ENCODE measurements at places on chromosomes 6 and 20. TPM values are rescaled to one million over a fixed set of nuclear protein-coding genes. Genes with fewer than 3 reads are reported as not detected.

DNA sequence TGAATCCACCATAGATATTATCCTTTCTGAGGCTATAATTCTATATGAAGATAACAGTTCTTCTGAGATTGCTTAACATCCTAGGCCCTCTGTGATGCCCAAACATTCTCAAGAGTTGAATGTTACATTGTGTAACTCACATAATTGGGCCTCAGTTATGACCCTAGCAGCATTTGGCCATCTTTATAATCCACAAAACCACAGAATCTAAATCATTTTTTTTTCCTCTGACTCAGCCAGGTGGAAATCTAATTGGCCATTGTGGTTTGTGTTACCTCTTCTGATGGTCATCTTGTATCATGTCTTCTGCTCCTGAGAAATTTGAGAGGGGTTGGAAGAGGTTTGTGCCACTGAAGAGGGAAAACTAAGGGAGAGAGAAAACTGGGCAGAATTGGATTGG is 99.5 kb downstream of the LINC00237 start:
- no peak for DNase-seq

CALHM5 gene
- total RNA-seq, result not detected

DNA sequence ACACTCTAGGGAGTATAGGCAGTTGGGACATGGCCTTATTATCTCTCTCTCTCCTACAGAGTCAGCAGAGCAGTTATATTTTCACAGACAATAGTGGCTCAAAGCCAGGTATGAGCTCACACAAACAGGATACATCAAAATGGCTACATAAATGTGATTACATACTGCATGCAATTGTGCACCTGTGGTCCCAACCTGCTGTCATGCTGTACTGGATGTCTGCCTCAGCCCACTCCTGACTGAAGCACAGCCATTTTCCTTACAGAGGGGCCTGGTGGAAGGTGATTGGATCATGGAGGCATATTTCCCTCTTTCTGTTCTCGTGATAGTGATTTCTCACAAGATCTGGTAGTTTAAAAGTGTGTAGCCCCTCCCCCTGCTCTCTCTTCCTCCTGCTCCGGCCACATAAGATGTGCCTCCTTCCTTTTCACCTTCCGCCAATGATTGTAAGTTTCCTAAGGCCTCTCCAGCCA is 37.0 kb upstream of the SAMHD1 start:
- no peak for DNase-seq

ZBTB46 gene
- 0.39 TPM for total RNA-seq

ZNF311 gene
- 0.16 TPM for total RNA-seq

DNA sequence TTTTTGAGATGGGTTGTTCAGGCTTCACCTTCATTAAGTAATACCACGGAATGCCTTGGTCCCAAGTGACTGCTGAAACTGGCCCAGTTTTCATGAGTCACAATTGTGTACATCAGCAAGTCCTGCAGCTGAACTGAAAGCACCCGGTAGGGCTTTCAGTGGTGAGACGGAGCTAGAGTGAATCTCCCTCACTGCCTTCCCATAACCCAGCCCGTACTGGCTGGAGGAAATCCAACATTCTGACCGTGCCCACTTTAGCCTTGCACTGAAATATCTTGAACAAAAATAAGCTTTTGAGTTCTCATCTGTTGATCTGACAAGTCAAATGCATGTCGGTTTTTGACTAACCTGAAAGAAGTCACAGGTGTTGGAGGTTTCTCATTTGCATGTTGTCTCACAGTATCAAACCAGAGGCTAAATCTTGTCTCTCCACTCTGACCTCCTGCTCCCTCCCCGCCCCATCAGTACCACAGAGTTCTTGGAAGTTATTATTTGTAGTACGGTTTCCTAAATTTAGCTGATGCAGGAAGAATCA is 35.9 kb downstream of the DUSP22 start:
- DNase-seq, result no peak

DNA sequence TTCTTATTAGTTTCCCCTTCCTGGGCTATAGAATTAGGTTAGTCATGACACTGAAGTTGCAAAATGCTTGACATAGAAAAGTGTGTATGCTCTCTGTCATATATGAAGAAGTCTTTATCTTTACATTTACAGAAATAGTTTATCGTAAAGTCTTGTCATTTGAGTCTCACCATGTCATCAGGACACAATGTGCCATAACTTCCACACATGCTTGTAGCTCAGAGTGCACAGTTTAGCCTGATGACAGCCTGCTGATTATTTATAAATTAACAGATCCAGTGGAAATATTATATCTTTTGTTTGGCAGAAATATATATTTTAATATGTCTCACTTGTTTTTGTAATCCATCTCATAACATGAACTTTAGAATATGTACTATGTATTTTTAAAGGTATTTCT is 286.9 kb upstream of the QKI start:
- no peak for DNase-seq

ACAT2 gene
- 113 TPM for total RNA-seq

GRCh38 chr6:52493669-52494068 is 73.5 kb downstream of the EFHC1 start:
- no peak for DNase-seq

- no peak for DNase-seq
Measured at GRCh38 chr6:23195487-23195886, 626.1 kb downstream of the HDGFL1 start.

FOXA2 gene
- not detected for total RNA-seq

- no peak for DNase-seq
Measured at GRCh38 chr6:122702841-122703240, 76.7 kb upstream of the FABP7 start.

BACH2 gene
- 48.7 TPM for total RNA-seq

PRDM13 gene
- not detected for total RNA-seq

PTCHD4 gene
- total RNA-seq, result not detected

SPATA2 gene
- 7.2 TPM for total RNA-seq

DNA sequence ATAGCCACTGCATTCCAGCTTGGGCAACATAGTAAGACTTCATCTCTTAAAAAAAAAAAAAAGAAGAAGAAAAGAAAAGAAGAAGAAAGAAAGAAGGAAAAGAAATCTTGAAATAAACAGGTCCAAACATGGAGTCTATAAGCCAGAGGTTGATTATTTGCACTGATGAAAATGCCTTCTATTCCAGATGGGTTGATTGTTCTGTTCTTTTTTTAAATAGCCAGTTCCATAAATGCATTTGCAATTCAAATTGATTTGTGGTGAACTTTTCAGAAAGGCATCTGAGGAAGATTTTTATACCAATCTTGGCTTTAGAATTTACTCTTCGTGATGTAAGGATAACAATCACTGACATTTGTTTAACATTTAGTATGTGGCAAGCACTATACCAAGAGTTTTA is 243.8 kb upstream of the PLN start:
- DNase-seq, result no peak

ETV7 gene
- total RNA-seq, result 0.16 TPM

POLR1C gene
- total RNA-seq, result 57.1 TPM

DNA sequence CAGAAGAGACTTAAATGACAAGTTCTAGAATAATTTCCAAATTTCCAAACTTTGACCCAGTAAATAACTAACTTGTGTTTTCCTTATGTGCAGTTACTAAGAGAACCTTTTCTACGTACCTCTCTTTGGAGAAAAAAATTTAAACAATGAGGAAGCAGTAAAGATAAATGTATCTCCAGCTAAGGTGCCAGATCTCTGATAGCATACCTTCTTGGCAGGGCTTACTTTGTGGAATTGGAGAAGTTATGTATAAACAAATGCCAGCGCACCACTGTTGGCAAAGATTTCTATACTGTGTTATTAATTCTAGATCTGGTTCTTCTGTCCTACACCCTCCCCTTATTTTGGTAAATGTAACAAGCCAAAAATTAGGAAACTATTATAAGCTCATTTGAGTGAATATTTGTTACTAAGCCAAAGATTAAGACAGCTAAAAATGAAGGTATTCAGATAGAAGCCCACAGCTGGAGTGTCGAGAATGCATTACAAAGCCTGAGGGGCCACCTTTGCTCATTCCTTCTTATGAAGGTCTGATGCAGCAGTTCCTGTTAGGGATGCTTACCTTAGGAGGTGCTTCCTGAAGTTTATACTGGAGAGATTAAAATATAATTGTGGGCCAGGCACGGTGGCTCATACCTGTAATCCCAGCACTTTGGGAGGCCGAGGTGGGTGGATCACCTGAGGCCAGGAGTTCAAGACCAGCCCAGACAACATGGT is 373.1 kb upstream of the SOX4 start:
- no peak for DNase-seq

DNA sequence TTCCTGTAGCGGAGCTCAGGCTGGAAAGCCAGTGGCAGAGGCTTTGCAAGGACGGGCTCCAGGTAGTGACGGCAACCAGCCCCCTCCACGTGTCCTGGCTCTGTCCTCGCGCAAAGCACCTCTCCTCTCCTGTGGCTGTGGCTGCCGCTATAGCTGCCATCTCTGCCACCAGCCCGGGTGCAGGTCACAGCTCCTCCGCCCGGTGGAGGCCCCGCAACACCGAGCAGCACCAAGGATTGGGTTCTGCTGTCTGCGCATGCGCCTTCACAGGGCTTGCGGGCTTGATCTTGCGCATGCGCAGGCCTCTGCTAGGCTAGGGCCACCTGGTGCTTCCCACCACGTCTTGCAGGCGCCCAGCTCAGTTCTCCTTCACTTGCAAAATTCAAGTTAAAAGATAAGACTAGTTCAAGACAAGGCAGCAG is 625.4 kb downstream of the QKI start:
- DNase-seq, result no peak

GRCh38 chr20:1463971-1464570 is 2.6 kb downstream of the NSFL1C start:
- no peak for DNase-seq

EFCAB8 gene
- 0.70 TPM for total RNA-seq

BLCAP gene
- total RNA-seq, result 21.0 TPM

GRCh38 chr20:35003211-35004031 is 47.8 kb downstream of the MYH7B start:
- no peak for DNase-seq

DNA sequence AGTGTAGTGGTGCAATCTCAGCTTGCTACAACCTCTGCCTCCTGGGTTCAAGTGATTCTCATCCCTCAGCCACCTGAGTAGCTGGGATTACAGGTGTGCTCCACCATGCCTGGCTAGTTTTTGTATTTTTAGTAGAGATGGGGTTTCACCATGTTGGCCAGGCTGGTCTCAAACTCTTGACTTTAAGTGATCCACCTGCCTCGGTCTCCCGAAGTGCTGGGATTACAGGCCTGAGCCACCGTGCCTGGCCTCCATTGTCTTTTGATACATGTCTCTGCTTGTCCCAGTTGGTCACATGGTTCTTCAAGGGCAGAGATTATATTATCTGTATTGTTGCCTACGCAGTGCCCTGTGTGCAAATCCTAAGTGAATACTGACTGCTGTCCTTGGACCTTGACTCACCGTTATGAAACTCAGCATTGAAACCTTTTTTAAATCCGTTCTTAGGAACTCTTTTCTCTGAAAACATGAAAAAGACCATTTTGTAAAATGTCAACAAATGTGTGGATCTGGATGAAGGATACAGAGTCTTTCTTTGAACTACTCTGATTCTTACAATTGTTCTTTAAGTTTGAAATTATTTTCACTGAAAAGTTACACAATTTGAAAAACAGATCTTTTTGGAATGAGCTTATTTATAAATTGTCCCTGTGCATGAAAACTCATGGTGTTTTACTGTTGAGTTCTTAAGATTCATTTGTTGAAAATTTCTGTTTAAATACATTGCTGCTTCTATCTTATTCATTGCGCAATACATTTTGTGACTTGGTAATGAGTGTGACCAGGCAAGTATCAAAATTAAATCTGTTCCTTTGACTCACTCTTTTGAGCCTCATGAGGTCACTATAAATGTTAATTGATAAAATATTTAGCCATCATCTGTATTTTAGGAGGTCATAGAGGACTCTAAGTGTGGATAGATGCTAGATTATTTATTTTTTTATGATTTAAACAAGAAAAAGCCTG is 293.5 kb downstream of the UTRN start:
- no peak for DNase-seq

DNA sequence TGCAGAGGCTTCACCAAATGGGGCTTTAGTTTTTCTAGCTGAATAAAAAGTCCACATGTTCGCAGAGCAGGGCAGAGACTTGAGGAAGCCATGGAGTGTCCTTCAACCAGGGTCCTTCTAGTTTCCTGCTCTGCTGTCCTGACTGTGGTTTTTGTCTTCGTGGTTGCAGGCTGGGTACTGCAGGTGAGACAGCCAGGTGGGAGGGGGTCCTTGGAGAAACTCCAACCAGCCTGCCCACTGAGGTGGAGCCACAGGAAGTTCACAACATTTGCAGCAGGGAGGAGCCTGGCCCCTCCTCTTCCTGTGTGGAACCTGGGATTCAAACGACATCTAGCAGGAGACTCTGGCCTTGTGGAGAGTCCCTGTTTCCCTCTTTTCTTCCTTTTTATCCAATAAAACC is 68.8 kb upstream of the MYLIP start:
- no peak for DNase-seq

E2F1 gene
- 62.4 TPM for total RNA-seq

GRCh38 chr20:57658447-57658832 is 38.2 kb upstream of the ZBP1 start:
- no peak for DNase-seq

- peak; percentile 60 for DNase-seq
Measured at GRCh38 chr20:63178889-63179686, 36.8 kb downstream of the YTHDF1 start.

GRCh38 chr6:32972353-32973143 is 4.2 kb downstream of the BRD2 start:
- peak; percentile 53 for DNase-seq

- DNase-seq, result no peak
Measured at GRCh38 chr6:12602951-12603672, 113.5 kb upstream of the PHACTR1 start.

DNA sequence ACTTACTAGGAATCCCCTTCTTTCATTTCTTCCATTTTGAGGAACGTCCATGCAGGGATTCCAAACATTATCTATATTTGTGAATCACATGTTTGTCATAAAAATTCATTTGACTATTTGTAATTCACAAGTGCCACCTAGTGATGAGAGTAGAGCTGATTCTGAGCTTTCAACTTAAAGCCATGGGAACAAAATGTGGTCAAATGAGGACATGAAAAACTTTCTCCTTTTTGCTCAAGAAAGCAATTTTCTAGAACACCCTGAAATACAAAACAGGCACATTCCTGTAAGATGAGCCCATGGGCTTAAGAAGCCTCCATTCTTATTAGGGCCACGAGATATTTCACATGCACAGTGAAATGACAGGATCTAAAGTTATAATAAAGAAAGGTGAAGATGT is 12.3 kb downstream of the MAP3K7 start:
- DNase-seq, result no peak

PHACTR3 gene
- total RNA-seq, result not detected

DNA sequence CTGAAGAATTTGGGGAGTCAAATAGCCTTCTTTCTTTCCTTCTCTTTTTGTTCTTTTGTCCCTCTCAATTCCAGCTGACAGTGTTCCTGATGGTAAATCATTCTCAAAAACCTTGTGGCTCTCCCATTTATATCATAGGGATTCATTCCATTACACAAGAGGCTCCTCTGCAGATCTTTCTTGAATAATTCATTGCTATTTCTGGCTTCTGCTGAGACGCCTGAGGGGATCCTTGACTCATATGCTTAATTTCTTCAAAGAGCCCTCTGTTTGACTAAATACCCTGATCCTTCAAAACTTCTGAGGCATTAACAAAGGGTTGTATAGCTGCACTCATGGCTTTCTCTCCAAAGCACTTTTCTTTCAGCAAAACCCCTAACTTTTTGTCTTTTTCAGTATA is 289.3 kb downstream of the FARS2 start:
- no peak for DNase-seq

- DNase-seq, result no peak
Measured at GRCh38 chr6:105282631-105283585, 103.1 kb upstream of the POPDC3 start.

ZBTB24 gene
- 10.8 TPM for total RNA-seq

SMLR1 gene
- total RNA-seq, result not detected

BCLAF1 gene
- total RNA-seq, result 101 TPM

GRCh38 chr6:16355699-16356446 is 117.5 kb downstream of the GMPR start:
- DNase-seq, result no peak

HDGFL1 gene
- not detected for total RNA-seq
